ENCODE measurements at places on chromosomes 5 and 9. TPM values are rescaled to one million over a fixed set of nuclear protein-coding genes. Genes with fewer than 3 reads are reported as not detected.

DNA sequence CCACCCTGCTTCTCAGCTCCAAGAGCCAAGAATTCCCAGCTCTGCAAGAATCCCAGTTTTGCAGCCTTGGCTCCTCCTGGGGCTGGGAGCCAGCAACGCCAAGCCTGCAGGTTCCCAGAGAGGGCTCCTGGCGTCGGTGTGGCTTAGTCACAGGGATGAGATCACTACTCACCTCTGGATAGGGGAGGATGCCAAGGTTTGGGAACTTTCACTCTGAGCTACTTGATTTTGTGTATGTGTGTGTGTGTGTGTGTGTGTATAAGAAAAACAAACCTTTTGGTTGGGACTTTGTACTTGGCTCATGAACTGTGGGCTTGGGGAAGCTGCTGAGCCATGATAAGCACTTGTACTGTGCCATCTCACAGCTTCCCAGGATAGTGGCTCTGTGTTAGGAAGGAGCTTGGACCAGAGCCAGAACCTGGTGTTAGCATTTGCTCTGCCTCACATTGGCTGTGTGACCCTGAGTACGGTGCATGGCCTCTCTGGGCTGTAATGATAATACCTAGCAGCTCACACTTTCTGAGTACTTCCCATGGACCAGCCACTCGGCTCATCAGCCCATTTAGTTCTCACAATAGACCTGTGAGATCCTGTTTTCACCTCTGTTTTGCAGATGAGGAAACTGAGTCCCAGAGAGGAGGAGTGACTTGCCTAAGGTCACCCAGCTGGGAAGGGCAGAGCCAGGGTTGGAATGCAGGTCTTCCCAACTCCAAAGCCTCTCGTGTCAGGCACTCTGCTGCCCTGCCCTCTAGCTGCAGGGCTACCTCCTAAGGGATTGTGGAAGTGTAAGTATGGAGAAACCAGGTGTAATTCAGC is 41.4 kb upstream of the DAB2IP start:
- no peak for DNase-seq

DNA sequence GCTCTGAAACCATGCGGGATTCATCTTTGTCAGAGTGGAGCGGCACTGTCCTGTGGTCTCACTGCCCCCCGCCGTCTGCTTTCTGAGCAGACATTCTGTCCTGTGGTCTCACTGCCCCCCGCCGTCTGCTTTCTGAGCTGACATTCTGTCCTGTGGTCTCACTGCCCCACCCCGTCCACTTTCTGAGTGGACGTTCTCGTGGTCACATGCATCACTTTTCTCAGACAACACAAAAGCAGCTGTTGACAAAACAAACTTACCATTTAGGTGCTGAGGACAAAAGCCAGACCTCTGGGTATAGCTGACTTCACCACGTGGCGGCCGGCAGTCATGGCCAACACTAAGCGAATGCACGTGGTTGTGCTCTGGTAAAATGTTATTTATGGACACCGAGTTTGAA is 2.8 kb downstream of the LRRC14B start:
- no peak for DNase-seq

- DNase-seq, result peak; percentile 45
Observed at GRCh38 chr9:109574061-109574882, 76.2 kb upstream of the PTPN3 start.

- DNase-seq, result no peak
Observed at GRCh38 chr5:443239-444151, 519 bp downstream of the EXOC3 start.

GRCh38 chr5:78997090-78997489 is 12.0 kb upstream of the ARSB start:
- DNase-seq, result no peak

GRCh38 chr5:32777222-32777621 is 66.1 kb downstream of the NPR3 start:
- DNase-seq, result no peak

- no peak for DNase-seq
Observed at GRCh38 chr9:2255128-2255527, 240.0 kb downstream of the SMARCA2 start.

GRCh38 chr9:72185561-72185960 is 36.3 kb downstream of the GDA start:
- no peak for DNase-seq

Gene DCANP1
- polyA plus RNA-seq, result 0.18 TPM

Gene RICTOR
- polyA plus RNA-seq, result 37.5 TPM

Gene IRGM
- polyA plus RNA-seq, result 1.2 TPM

Gene ERAP2
- polyA plus RNA-seq, result 35.4 TPM

Gene ATP10B
- polyA plus RNA-seq, result 0.32 TPM
